Activated CD4-positive, alpha-beta T cell treated with anti-CD3 and anti-CD28 coated beads for 24 hours (primary cell): ENCODE measurements at places on chromosomes 1 and 21.
A peak's percentile ranks its signal among the peaks of the same experiment; 100 is the strongest.

GRCh38 chr1:40860706-40861223, 1.4 kb downstream of the CITED4 start:
- no peak for DNase-seq

DNA sequence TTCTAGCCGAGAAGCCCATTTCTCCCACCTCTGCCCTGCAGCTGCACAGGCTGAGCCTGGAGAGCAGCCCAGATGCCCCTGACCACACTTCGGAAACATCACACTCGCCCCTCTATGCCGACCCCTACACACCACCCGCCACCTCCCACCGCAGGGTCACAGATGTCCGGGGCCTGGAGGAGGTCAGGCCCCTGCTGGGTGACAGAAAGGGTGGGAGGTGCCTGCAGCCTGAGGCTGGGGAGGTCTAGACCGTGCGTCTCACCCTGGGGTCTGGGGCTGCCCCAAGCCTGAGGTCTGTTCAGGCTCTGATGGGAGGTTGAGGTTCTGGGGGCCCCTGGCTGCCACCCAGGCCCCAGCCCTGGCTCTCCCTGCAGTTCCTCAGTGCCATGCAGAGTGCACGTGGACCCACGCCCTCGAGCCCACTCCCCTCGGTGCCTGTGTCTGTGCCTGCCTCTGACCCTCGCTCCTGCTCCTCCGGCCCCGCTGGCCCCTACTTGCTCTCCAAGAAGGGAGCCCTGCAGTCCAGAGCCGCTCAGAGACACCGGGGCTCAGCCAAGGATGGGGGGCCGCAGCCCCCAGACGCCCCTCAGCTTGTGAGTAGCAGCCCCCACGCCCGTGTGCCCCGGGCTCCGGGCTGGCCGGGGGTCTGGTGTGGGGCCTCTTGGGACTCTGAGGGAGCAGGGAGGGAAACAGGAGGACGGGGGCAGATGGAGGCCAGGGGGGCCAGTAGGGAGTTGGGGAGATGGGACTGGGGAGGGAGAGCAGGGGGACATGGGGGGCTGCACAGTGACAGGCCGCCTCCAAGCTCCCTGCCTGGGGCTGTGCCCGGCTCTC, 7.4 kb downstream of the PLEKHN1 start:
- DNase-seq = no peak

GRCh38 chr1:228500143-228500734, 13.1 kb downstream of the RNF187 start:
- DNase-seq = no peak

GRCh38 chr1:228097333-228098081, 5.6 kb downstream of the C1orf35 start:
- DNase-seq = no peak

DNA sequence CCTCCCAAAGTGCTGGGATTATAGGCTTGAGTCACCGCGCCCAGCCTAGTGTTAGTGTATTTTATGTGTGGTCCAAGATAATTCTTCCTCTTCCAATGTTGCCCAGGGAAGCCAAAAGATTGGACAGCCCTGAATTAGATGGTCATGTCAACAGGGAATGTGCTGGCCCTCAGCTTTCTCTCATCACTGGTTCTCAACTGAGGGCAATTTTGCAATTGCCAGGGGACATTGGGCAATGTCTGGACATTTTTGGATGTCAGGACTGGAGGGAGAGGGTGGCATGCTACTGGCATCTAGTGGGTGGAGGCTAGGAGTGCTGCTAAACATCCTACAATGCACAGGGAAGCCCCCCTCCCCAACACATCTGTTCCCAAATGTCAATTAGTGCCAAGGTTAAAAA, 95.0 kb downstream of the LAMC2 start:
- DNase-seq = no peak

- DNase-seq = peak; percentile 15
Measured at GRCh38 chr1:8423269-8423691, 105.4 kb downstream of the SLC45A1 start.

- no peak for DNase-seq
Measured at GRCh38 chr1:200877010-200877409, 4.2 kb downstream of the GPR25 start.

- no peak for DNase-seq
Measured at GRCh38 chr1:89125913-89126580, at the start of gene GBP2. Gene GBP2 (minus strand): TSS chr1:89126114. CDS start chr1:89121966, 4,148 bp downstream.
